ENCODE measurements at places on chromosomes 7 and 10. TPM values are rescaled to one million over a fixed set of nuclear protein-coding genes. Genes with fewer than 3 reads are reported as not detected.

GRCh38 chr7:98990356-98990755, 112.0 kb downstream of the TRRAP start:
- no peak for DNase-seq
- H3K4me1 ChIP-seq: no peaks in the 10 kb centered on the region
- H3K36me3 ChIP-seq: no peaks in the 10 kb centered on the region
- no peak overlapping the region for H3K4me3 ChIP-seq
- no peak overlapping the region for H3K27ac ChIP-seq

DNA sequence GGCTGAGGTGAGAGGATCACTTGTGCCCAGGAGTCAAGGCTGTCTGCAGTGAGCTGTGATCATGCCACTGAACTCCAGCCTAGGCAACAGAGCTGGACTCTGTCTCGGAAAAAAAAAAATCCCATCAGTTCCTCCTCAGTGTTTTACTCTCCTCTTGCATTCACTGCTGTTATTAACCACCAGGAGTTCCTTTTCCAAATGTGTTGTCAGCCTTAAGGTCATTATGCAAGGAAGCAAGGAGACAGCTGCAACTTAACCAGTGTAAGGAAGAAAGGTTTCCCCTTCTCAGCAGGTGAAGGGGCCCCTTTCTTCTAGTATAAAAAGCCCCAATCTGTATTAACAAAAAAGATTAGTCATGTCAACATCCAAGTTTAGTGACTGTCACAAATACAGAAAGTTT, 86.6 kb upstream of the LEP start:
- H3K4me3 ChIP-seq: no peak overlapping the region
- no peak for DNase-seq
- H3K4me1 ChIP-seq: no peaks in the 10 kb centered on the region

GRCh38 chr10:48792687-48793096, 108.0 kb downstream of the WDFY4 start:
- H3K27ac ChIP-seq: no peak overlapping the region
- no peak overlapping the region for H3K4me3 ChIP-seq
- no peak for DNase-seq
- no peaks in the 10 kb centered on the region for H3K27me3 ChIP-seq

- peaks cover 11% of the 10 kb centered on the region for H3K4me1 ChIP-seq
- no peaks in the 10 kb centered on the region for H3K27me3 ChIP-seq
- no peak for DNase-seq
- H3K4me3 ChIP-seq: no peak overlapping the region
- H3K27ac ChIP-seq: peak overlapping the region; percentile 85
- H3K36me3 ChIP-seq: no peaks in the 10 kb centered on the region
Observed at GRCh38 chr7:101241015-101241363, 3.4 kb upstream of the CLDN15 start.

DNA sequence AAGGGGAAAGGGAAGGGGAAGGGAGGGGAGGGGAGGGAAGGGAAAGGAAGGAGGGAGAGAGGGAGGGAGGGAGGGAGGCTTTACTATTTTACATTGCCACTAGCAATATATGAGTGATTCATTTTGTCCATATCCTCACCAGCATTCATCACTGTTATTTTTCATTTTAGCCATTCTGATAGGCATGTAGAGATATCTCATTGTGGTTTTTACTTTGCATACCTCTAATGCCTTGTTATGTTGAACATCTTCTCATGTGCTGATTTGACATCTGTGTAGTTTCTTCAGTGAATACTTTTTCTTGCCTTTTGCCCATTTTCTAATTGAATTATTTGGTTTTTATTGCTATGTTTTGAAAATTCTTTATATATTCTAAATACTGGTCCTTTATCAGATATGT, 52.7 kb downstream of the GCC1 start:
- no peaks in the 10 kb centered on the region for H3K27me3 ChIP-seq
- H3K27ac ChIP-seq: no peak overlapping the region
- no peak for DNase-seq
- no peaks in the 10 kb centered on the region for H3K4me1 ChIP-seq

The MSMB gene
- total RNA-seq: not detected
